ENCODE measurements at places on chromosomes 3 and 15.

GRCh38 chr15:69668963-69669362 is 216.3 kb downstream of the RPLP1 start:
- no peaks in the 10 kb centered on the region for H3K27me3 ChIP-seq
- DNase-seq: no peak
- H3K4me3 ChIP-seq: no peak overlapping the region
- peak overlapping the region; percentile 4 for H3K27ac ChIP-seq

- peaks cover 2% of the 10 kb centered on the region for H3K36me3 ChIP-seq
- H3K27ac ChIP-seq: no peak within 1 kb of the TSS
- H3K4me1 ChIP-seq: no peaks in the 10 kb centered on the region
- DNase-seq: no peak
Measured at GRCh38 chr3:193240850-193241706, at the start of gene PLAAT1. TSS of gene PLAAT1 (plus strand) at chr3:193241222. CDS start at chr3:193255651, 14,429 bp downstream.

GRCh38 chr15:60673166-60673565 is 194.2 kb upstream of the ICE2 start:
- no peak overlapping the region for H3K4me3 ChIP-seq
- H3K27ac ChIP-seq: peak overlapping the region; percentile 81

DNA sequence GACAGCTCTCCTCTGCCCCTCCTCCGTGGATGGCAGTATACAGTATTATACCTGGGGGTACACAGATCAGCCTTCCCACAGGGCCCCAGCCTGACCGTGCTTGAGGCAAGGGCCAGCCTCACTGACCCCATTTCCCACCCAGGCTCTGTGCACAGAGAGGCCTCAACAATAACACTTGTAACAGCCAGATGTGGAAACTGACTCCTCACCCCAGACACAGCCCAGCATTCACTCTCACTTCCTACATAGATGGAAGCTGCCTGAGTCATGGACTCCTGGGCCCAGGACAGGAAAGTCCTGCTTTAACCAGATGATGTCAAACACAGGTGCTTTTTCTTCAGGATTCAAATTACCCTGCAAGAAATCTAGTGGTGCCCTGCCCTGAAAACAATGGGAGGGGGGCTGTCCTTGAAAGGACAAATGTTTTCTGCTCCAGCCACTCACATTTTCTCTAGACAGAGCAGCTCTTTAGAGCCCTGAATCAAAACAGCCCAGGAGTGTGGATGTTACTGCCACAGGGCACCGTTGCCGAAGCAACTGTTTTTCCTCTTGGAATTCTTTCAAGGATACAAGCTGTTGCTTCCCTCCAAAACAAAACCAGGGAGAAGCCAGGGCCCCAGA is 16.4 kb downstream of the CCDC12 start:
- peak overlapping the region; percentile 86 for H3K4me3 ChIP-seq
- H3K27ac ChIP-seq: peak overlapping the region; percentile 96
- peaks cover 62% of the 10 kb centered on the region for H3K4me1 ChIP-seq
- no peak for DNase-seq

- no peaks in the 10 kb centered on the region for H3K36me3 ChIP-seq
- H3K4me3 ChIP-seq: peak overlapping the region; percentile 91
- peak; percentile 21 for DNase-seq
- H3K4me1 ChIP-seq: peaks cover 36% of the 10 kb centered on the region
- H3K27me3 ChIP-seq: peaks cover 4% of the 10 kb centered on the region
Measured at GRCh38 chr15:34582461-34583371, 735 bp downstream of the GOLGA8B start.

DNA sequence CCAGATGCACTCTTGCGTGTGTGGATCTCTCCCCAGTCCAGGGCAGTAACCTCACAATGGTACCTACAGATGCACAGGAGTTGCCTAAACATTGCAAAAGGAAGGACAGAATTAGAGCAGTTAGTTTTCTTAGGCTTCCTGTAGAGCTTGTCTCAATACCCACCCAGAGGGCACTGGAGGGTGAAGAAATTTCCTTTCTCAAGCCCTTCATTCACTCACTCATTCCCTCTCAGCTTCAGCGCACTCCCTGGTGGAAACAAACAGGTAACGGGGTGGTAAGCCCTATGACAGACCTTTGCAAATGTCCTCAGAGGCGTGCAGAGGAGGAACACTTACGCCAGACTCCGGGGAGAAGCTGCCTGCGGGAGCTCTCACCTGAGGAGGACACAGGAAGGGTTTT is 267.4 kb upstream of the HES1 start:
- H3K4me1 ChIP-seq: no peaks in the 10 kb centered on the region
- no peak overlapping the region for H3K27ac ChIP-seq

GRCh38 chr3:120743556-120744195 is 1.1 kb downstream of the GTF2E1 start:
- peak overlapping the region; percentile 95 for H3K4me3 ChIP-seq
- no peak for DNase-seq
- peaks cover 2% of the 10 kb centered on the region for H3K36me3 ChIP-seq
- H3K4me1 ChIP-seq: peaks cover 32% of the 10 kb centered on the region

DNA sequence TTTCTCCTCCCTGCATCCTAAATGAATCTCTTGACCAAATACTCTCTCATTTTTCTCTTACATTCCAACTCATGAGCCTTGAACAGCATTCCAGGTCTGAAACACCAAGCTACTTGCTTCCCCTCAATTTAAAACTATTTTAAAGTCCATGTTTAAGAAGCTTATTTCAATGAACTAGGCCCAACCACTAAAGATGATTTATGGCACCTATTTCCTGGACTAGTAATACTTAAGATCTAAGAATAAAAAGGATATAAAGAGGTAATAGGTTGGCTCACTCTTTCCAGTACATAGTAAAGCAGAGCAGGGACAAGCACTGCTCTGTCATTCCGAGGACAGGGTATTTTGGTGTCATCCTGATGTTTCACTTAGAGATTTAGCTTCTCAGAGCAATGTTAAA is 219.3 kb upstream of the TMCO5A start:
- no peaks in the 10 kb centered on the region for H3K27me3 ChIP-seq
- H3K4me1 ChIP-seq: no peaks in the 10 kb centered on the region
- no peak for DNase-seq
- H3K27ac ChIP-seq: no peak overlapping the region
- no peak overlapping the region for H3K4me3 ChIP-seq

- H3K4me1 ChIP-seq: peaks cover 2% of the 10 kb centered on the region
- no peak overlapping the region for H3K4me3 ChIP-seq
- H3K36me3 ChIP-seq: peaks cover 3% of the 10 kb centered on the region
- no peaks in the 10 kb centered on the region for H3K27me3 ChIP-seq
Measured at GRCh38 chr3:27545061-27545460, 60.9 kb upstream of the SLC4A7 start.

GRCh38 chr3:61627768-61628185 is 66.4 kb downstream of the PTPRG start:
- no peak for DNase-seq
- H3K27me3 ChIP-seq: peaks cover 6% of the 10 kb centered on the region
- no peaks in the 10 kb centered on the region for H3K4me1 ChIP-seq
- H3K36me3 ChIP-seq: no peaks in the 10 kb centered on the region

GRCh38 chr3:66441692-66442091 is 59.1 kb downstream of the LRIG1 start:
- H3K36me3 ChIP-seq: no peaks in the 10 kb centered on the region
- H3K27me3 ChIP-seq: no peaks in the 10 kb centered on the region
- DNase-seq: no peak
- no peak overlapping the region for H3K4me3 ChIP-seq
- H3K4me1 ChIP-seq: peaks cover 38% of the 10 kb centered on the region

DNA sequence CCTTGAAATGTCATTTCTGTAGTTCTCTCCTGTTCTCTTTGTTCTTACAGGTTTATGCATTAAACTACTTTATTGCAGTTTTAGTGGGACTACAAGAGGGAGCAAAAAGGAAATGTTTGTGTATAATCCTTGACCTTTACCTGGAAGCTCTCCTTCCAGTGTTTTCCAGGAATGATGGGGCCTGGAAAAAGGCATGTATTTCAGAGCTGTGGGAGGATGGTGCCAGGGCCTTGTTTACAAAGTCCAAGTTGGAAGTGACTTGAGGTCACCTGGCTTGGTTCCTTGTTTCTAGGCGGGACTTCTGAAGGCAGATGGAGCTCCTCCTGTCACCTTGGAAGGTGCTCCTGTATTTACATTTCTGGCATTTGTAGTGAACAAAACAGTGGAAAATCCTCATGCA is 15.1 kb downstream of the ACVR2B start:
- H3K36me3 ChIP-seq: peaks cover 2% of the 10 kb centered on the region
- no peak overlapping the region for H3K27ac ChIP-seq
- peaks cover 12% of the 10 kb centered on the region for H3K4me1 ChIP-seq
- H3K4me3 ChIP-seq: no peak overlapping the region
- no peak for DNase-seq
- no peaks in the 10 kb centered on the region for H3K27me3 ChIP-seq

- H3K27me3 ChIP-seq: no peaks in the 10 kb centered on the region
- H3K36me3 ChIP-seq: peaks cover 7% of the 10 kb centered on the region
- peak overlapping the region; percentile 10 for H3K4me3 ChIP-seq
- peaks cover 28% of the 10 kb centered on the region for H3K4me1 ChIP-seq
Measured at GRCh38 chr3:101413656-101414055, 93.3 kb upstream of the IMPG2 start.

Measured in T-helper 17 cell (primary cell).